T-helper 1 cell (primary cell): ENCODE measurements at places on chromosomes 1 and 21.

DNA sequence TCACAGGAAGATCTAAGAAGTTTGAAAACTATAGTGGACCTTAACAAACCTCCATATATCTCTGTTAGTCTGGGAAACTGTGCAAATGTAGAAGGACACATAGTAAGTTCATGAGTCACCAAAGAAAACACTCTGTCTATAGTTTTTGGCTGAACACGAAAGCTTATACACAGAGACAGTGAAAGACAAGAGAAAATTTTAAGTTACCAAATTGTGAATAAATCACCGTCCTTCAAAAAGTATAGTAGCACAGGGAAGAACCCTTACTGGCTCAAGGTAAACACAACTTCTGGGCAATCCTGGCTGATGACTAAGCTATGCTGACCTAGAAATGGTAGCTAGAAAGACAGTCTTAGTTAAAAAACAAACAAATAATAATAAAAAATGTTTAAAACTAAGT lies 1057.9 kb downstream of the AMY1C start:
- no peak for DNase-seq

GRCh38 chr1:165871311-165872067 lies 44.1 kb downstream of the UCK2 start:
- DNase-seq = no peak

GRCh38 chr1:50424884-50425375 lies 1.7 kb upstream of the DMRTA2 start:
- DNase-seq = no peak

DNA sequence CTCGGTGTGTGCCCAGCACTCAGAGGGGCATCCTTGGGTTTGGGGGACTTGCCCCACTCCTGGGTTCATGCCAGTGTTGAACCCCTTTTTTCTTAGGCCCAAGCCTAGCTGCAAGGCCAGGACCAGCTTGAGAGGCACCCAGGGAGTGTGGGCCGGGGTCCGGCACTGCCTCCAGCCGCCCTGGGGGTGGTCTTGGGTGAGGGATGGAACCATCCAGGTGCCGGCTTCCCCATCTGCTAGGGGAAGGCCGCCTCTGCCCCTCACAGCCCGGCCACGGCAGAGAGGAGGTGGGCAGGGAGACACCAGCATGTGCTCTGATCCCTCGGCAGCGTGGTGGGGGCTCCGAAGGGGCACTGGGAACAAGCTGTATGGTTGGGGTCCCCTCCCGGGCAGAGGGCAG lies 50.2 kb upstream of the ARHGEF16 start:
- DNase-seq = no peak

DNA sequence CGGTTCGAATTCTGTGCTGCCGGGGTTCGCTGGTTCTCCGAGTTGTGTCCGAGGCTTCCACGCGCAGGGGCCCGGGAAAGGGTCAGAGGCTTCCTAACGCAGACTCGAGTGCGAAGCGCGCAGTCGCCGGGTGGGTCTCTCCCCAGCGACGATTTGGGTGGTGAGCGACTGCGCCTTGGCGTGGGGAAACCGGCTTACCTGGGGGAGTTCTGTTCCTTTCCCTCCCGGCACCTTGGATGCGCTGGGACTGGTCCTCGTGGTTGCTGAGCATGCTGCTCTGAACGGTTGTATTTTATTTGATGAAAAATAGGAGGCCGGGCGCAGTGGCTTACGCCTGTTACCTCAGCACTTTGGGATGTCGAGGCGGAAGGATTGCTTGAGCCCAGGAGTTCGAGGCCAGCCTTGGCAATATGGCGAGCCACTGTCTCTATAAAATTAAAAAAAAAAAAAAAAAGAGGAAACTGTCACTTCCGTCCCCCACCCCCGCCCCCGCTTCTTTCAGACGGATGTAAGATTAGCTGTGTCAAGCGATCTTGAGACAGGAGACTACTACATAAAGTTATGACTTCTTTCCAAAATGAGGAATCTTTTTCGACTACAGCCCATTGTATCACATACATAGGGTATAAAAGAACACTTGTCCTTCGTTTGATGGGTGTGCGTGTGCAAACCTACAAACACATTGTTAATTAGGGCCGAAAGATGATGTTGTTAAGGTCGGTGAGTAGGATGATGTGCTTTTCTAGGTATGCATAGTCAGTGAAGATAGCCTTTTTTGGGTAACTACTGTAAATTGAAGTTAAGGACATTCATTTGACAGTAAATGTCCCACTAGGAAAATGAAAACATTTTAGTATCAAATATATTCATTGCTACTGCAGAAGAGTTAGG lies at the start of gene CCDC18:
TSS of gene CCDC18 (plus strand) at position 2 of the 891 bp plus-strand sequence. CDS start 2,638 bp downstream, outside the sequence.
- peak; percentile 55 for DNase-seq

GRCh38 chr1:104238991-104239390 lies 489.3 kb downstream of the AMY1C start:
- DNase-seq = no peak

DNA sequence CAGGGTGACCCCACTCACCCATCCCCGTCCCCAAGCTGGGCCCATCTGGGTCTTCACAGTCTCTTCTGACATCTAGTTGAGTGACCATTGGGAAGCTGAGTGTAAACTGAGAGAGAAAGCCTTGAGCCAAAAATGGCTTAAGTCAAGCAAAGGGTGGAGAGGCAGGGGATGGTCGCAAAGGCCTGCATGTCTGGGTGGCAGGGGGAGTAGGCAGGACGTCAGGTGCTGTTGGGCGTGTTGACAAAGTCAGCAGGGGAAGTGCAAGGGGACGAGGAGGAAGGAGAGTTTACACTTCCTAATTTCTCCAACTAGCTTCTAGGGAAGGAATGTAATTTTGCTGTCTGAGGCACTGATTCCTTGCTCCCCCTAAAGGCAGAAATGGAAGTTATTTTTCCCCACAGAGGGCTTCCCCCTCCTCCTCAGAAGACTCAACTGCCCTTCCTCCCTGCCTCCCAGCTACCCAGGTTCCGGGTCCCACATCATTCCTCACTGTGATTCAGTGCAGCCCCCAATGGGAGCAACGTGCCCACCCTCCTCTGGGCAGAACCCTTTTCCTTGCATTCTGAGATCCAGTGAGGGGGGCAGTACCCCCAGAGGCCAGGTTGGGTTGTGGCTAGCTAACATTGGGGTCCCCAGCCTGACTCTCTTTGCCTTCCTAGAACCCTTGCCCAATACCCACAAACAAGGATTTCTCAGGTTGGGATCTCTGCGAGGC lies 1.2 kb upstream of the ADORA1 start:
- DNase-seq = no peak

GRCh38 chr1:46689897-46690296 lies 18.2 kb downstream of the TEX38 start:
- no peak for DNase-seq

- DNase-seq = no peak
Measured at GRCh38 chr1:87940421-87940820, 611.7 kb downstream of the LMO4 start.

DNA sequence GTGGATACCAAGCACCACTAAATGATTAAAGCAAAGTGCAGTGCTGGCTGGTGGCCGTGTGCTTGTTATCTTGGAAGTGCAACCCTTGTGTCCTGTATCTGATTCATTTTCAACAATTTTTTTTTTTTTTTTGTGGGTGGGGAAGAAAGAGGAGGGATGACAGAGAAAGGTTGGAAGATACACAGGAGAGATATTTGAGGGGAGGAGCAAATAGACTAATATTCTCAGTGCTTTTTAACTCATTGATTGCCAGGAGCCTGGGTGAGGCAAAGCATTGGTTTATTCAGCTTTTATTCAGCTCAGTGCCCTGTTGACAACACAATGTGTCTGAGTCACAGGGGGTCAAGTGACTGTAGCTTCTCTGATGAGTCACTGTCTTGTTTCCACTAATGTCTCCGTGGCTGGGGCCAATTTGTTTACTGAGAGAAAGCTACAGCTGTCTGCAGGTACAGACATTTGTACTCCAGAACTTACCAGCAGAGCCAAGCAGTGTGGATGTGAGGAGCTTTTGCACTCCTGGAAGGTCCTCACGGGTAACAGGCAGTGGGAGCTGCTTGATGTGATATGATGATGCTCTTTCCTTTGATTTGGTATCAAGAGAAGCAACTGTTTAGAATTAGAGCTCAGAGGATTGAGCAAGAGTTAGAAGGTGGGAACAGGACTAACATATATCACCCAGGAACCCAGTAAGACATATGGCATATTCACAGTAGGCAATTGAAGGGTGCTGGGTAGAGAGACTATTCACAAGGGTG lies 23.6 kb upstream of the DNM3 start:
- DNase-seq = no peak

- DNase-seq = no peak
Measured at GRCh38 chr1:81409780-81410274, 390.9 kb upstream of the ADGRL2 start.
